Stimulated activated CD8-positive, alpha-beta memory T cell treated with anti-CD3 and anti-CD28 coated beads, Interleukin-2, amount 100 ng/mL, for 48 hours (primary cell): ENCODE measurements at places on chromosomes 4 and X.

DNA sequence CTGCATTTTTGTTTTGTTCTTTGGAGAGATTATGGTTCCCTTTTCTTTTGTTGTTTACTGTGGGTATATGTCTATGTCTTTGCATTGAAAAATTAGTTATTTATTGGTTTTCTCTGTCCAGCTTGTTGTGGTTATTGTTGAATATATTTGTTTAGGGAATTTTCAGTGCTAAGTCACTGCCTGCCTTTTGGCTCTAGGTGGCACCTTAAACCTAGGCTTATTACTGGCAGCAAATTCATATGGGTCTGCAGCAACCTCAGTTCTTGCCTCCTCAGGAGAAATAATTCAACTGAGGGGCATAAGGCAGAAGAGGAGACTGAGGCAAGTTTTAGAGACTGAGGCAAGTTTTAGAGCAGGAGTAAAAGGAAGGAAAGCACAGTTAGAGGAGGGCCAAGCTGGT is 1157.3 kb upstream of the AGA start:
- DNase-seq = no peak

- DNase-seq = no peak
These were observed 521.5 kb downstream of the BCOR start for GRCh38 chrX:39576041-39576872.

DNA sequence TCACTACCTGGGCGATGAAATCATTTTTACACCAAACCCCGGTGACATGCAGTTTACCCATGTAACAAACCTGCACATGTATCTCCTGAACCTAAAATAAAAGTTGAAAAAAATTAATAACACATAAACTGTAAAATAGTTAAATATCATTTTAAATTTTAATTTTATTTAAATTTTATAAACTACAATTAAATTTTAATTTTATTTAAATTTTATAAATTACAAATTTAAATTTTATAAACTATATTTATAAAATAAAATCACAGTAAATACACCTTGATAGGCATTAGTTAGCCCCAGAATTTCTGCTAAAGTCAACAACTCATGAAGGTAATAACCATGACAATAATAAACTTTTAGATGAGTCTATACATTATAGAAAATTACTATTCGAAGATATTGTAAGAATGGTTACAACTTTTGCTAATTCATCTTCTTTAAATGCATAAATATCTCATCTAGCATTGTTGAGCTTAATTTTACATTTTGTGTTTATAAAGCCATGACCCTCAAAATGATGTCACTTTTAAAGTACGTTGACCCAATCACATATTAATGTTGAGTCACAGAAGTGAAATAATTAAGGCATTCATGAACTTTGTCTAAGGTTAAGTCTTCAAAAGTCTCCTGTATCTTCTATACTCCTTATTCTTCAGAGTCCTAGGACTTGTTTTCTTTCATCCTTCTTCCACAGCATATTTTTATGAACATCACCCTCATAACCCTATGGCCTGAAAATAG is 755.8 kb upstream of the LCORL start:
- no peak for DNase-seq

- DNase-seq = no peak
These were observed 21.4 kb downstream of the SH3RF1 start for GRCh38 chr4:169249214-169249973.

DNA sequence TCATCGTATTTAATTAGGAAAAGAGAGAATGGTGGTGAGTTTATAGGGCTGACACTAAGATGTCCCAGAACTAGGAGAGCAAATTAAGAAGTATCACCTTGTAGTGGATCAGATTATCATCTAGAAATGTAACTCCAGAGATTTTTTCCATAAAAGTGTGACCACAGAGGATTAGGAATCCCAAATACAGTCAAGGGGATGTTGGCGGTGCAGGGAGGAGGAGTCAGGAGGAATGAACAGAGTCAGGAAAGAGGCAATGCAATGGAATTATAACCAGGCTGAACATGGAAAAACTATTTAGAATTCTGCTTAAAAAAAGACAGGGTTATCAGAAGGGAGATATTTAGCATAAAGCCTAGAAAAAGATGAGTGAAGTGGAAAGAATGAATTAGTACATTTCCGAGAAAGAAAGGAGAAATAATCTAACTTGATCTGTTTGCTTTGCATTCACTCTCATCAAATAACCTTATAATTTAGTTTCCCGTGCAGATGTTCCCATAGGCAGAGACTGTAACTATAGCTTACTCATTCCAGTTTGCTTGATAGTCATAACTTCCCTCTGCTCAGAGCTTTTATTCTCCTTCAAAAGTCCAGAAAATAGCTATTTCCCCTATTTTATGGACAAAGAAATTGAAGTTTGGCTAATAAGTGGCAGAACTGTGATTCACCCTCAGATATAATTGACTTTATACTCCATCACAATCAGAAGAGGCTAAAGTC is 56.4 kb downstream of the SCFD2 start:
- no peak for DNase-seq

DNA sequence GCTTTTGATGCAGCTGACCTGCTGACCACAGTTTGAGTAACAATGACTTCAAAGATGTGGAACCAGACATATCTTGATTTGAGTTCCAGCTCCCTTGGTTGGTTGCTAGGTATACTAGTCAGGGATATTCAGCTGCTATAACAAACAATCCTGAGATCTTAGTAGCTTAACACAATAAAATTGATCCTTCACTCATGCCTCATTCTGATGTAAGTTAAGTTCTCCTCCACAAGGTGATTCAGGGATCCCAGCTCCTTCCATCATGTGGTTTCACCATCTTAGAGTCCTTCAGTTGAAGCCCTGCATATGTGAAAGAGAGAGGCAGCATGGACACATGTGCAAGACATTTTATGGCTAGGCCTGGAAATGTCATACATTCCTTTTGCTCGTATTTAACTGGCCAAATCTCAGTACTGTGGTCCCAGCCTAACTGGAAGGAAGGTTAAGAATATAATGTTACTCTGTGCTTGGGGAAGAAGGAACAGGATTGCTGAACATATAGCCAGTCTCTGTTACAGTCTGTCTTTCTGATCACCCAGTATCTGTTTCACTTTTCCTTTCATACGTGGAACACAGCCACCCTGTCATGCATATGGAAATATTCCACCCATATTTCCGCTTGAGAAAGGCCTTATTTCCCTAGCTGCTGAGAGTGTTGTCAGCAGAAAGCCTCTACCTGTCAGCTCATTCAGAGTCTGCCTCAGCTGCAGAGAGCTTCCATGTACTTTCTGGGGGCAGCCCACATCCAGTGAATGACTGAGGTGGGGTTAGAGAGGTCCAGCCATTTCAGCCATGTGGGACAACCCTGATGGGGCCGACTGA is 7.1 kb downstream of the SMIM9 start:
- DNase-seq = no peak

DNA sequence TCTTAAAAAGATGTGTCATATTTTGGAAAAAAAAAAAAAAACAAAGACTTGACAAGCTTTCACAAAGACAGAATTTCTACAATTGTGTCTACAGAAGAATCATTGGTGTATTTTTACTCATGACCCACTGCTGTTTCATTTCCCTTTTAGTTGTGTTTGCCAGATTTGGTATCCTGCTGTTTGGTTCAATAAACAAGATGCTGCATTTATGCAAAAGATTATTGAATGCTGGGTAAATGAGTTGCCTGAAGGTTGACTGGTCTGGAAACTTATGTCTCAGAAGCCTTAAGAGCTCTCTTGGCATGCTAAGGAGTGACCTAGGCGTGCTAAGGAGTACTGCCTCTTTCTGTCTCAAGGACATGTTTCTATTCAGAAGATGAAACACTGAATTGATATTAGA is 64.9 kb upstream of the NPY2R start:
- no peak for DNase-seq

- DNase-seq = no peak
These were observed 240.5 kb upstream of the TEX13A start for GRCh38 chrX:105461016-105461415.

- no peak for DNase-seq
These were observed 180.3 kb upstream of the GATB start for GRCh38 chr4:151940926-151941617.

GRCh38 chr4:128323401-128323800 is 35.8 kb upstream of the PGRMC2 start:
- no peak for DNase-seq

DNA sequence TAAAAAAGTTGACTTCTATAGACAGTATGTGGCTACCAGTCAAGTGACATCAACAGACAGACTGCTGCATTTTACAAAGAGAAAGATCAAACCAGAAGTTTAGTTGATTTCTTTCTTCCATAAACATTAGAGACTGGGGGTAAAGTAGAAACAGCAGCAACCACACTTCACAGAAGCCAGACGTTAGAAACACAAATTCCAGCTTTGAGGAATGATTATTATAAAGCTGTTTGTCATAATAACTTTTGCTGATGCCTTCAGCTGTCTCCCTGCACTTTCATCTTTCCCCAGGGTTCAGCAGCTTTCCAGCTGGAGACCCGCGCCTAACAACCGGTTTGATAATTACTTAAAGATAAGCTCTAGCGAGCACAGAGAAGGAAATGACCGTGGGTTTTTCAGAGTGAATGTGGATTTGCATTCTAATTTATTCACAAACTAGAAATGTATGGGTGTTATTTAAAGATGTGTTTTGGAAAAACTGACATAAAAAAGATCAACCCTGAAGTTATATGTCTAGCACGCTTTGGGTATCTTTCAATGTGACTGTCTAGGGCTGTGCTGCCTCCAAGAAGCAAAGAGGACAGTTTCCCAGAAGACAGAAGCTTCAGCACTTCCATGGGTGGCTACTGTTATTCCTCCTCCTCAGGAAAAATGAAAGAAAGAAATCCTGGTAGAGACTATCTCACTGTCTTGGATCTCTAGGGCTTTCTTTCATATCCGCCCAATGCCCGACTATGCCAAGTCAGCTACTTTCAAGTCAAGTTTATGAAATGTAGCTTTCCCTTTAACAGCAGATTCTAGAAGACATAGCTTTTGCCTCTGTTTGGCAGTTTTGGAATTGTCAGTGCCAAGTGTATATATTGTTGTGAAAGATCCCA is 15.0 kb upstream of the ENAM start:
- no peak for DNase-seq

GRCh38 chr4:8344377-8344776 is 74.8 kb downstream of the HTRA3 start:
- DNase-seq = no peak

DNA sequence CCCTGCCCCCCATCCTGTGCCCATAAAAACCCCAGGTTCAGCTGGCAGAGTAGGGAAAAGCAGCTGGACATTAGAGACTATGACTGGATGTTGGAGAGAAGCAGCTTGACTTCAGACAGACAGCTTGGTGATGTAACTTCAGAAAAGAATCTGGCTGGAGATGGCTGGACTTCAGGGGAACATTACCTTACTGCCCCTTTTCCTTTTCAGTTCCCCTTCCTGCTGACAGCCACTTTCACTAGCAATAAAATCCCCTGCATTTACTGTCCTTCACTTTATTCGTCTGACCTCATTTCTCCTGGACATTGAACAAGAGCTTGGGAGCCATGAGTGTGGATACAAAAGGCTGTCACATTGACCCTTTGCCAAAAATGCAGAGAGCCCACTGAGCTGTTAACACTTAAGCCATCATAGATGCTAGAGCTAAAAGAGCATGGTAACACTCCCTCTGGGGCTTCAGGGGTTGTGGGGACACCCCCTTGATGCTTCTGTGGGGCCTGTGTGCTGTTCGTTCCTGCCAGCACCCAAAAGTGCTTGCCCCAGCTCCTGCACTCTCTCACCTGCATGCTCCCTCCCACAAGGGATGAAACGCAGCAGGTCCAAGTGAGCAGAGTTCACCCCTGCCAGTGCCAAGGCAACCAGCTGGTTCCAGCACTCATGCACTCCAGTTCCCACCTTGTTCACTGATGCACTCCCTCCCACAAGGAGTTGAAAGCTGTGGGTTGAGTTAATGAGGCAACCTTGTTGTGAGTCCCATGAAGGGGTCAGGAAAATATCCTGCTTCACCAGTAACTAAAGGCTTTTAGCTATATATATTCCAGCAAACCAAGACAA is 263.8 kb upstream of the NDST3 start:
- DNase-seq = no peak
